Spleen (tissue), 13 donors: ENCODE measurements at places on chromosomes 2 and 18. TPM values are rescaled to one million over a fixed set of nuclear protein-coding genes. Genes with fewer than 3 reads are reported as not detected.
A peak's percentile ranks its signal among the peaks of the same experiment; 100 is the strongest.

Gene REG3G
- not detected for polyA plus RNA-seq

Gene HRH4
- 0.03 TPM for polyA plus RNA-seq

Gene GRB14
- 0.44 TPM for polyA plus RNA-seq

Gene ASB1
- polyA plus RNA-seq, result 32.6 TPM

Gene DSG1
- polyA plus RNA-seq, result not detected

Gene TIMM21
- 16.8 TPM for polyA plus RNA-seq

Gene FEV
- not detected for polyA plus RNA-seq

Gene PROKR1
- polyA plus RNA-seq, result 0.02 TPM

DNA sequence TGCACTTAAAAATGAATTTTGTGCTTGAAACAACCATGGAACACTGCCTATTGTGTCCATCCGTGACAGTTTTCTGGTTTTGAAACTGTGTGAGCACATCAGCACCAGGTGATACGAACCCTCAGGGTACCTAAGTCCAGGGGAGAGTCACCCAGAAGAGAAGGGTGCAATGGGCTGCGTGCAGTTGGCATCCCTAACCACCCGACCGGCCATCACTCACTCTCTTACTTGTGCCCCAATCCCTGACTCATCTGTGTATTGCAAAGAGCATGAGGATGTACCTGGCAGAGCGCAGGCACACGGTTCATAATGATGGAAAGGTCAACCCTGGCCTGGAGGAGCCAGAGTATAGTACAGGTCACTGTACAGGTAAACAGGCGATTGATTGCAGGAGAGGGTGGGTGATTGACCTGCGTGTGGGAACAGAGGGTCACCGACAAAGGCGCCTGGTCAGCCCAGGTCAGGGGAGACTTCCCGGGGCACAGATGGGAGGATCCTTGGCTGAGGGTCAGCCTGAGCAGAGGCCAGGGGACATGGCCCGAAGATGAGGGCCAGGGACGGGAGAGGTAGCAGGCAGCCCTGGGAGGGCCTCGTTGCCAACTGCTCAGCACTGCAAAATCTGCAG lies 160.3 kb downstream of the SEPTIN10 start:
- peak; percentile 44 for DNase-seq

- peak; percentile 83 for DNase-seq
Measured at GRCh38 chr2:113283704-113284284, 5.1 kb upstream of the PAX8 start.

DNA sequence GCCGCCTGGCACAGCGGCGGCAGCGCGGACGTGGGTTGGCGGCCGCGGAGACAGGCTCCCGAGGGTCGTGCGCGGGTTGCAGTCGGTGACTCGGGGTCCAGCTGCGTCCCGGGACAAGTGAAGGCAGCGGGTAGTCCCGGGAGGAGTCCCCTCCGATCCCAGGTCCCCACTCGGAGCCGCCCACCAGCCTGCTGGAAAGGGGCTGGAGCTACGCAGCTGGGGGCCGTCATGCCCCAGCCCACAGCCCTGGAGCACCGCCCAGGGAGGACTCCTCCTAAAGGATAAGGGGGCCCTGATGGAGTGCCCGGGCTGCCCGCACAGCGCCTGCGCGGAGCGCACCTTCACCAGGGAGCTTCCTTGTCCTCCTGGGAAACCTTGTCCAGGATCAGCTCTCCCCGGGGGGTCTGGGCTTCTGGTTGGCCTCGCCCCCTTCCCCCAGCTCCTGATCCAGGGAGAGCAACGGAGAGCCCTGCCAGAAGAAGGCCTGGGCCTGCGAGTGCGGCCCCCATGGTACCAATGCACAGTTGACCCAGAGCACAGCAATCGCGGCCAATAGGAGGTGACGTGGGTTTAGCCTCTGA lies 25.9 kb upstream of the ALPP start:
- no peak for DNase-seq

DNA sequence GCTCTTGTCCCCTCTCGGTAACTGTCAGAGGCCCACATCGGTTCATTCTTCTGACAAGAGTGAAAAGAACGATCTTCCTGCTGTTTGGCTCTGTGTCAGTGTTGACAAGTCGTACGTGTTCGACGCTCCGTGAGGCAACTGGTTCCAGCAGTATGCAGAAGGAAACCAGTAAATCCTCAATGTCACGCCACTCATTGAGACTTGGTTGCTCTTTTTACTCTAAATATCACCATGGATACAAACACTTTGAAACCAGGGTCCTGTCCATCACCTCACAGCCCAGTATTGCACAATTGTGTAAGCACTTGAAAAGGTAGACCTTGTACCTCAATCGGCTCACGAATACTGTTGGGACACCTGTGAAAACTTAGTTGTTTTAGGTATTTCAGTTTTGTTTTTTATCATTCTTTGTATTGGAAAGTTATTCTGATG lies 136.4 kb downstream of the ZNF407 start:
- no peak for DNase-seq

DNA sequence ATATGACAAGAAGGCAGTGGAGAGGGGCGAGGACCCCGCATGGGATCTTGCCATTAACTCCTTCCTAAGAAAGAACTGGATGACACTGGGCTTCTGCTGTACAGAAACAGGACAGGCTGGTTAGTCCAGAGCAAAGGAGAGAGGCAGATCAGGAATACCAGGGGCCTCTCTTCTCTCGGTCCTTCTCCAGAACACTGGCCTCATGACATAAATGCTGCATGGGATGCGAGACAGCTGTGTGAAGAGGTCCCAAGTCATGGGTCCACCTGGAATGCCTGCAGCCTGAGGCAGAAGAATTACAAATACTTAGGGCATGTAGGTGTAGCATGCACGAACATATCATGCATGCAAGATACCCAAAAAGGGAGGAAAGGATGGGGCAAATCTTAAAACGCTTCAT lies 9.1 kb downstream of the MBOAT2 start:
- no peak for DNase-seq

GRCh38 chr2:160174322-160174721 lies 25.8 kb downstream of the ITGB6 start:
- no peak for DNase-seq

DNA sequence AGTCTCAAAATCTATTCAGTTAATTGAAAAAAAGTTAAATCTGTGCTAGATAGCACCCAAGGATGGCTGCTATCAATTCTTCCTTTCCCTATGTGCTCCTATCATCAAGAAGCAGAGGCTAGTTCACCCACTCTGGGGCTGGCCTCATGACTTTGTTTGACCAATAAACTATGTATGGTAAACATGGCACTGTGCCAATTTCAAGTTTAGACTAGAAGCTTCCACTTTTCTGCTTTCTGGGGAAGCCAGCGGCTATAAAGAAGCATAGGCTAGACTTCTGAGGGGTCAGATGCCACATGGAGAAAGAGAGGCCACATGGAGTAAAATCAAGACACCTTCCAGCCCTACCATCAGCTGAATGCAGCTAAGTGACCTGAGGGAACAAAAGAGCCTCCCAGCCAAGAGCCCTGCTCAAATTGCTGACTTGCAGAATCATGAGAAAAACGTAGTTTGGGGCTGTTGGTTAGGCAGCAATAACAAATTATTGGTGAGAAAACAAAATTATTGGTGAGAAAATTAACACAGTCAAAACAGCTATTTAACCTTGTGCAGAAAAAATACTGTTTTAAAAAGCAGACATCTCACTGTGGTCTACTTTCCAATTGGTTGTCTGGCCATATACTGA lies 86.5 kb upstream of the SLC14A2 start:
- no peak for DNase-seq

- DNase-seq, result no peak
Measured at GRCh38 chr2:83364264-83364663, 1094.8 kb downstream of the SUCLG1 start.

DNA sequence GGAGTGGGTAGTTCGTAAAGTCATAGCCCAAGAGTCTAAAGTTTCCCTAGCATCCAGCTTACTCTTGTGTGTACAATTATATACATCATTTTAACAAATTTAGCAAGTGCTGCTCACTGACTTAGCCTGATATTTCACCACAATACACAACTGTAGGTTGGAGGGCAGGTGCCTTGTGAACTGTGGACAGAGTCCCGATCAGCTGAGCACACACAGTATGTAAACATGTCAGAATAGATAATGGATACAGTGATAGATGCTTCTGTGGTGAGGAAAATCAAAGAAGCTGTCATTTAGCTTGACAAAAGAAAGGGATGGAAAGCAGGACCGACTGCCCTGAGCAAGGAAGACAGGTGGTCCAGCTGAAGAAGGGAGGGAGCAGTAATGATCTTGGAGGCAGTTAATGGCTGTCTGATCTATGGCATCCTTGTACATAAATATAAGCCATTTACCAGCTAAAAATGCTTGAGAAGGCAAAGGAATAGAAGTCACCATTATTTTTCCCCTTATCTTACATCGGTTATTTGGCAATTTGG lies 372.8 kb upstream of the UBE2E3 start:
- no peak for DNase-seq

GRCh38 chr2:181896286-181896685 lies 4.8 kb downstream of the ITPRID2 start:
- DNase-seq, result no peak

DNA sequence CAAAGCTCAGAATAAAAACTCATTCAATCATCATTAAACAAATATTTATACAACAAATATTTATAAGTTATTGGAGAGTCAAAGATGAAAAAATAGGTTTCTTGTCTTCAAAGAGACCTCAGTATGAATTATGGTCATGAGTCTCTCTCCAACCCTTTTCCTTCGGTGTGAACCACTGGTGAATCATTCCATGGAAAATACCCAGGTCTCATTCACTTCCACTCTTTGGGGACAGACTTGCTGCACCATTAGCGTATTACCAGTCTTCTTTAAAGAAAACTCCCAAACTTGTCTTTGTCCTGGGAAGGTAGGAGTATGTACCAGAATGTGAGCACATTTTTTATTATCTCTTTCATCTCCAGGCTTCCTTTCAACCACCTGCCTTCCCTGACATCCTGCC lies 257.4 kb upstream of the RBMS1 start:
- no peak for DNase-seq

- no peak for DNase-seq
Measured at GRCh38 chr2:118048401-118048800, 34.5 kb upstream of the CCDC93 start.

GRCh38 chr2:59232394-59233165 lies 991.5 kb upstream of the FANCL start:
- no peak for DNase-seq

DNA sequence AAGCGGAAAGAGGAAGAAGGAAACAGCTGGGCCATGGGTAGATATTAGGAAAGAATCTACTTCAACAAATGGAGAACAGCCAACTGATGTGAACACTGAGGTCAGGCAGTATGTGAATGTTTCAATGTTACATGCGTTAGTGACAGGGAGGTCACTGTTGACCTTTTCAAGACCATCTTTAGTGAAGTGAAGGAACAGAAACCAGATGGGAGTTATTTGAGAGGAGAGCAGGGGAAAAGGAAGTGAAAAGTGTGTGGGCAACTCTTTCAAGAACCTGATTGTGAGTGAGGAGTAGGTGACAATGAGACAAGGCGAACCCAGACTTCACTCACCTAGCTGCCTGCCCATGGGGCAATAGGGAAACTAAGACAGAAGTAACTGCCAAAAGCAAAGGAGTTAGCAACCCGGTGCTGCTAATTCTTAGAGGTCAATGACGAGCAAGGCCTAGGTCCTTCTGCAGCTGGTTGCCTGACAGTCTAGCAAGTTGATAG lies 67.0 kb downstream of the SP3 start:
- DNase-seq, result no peak

DNA sequence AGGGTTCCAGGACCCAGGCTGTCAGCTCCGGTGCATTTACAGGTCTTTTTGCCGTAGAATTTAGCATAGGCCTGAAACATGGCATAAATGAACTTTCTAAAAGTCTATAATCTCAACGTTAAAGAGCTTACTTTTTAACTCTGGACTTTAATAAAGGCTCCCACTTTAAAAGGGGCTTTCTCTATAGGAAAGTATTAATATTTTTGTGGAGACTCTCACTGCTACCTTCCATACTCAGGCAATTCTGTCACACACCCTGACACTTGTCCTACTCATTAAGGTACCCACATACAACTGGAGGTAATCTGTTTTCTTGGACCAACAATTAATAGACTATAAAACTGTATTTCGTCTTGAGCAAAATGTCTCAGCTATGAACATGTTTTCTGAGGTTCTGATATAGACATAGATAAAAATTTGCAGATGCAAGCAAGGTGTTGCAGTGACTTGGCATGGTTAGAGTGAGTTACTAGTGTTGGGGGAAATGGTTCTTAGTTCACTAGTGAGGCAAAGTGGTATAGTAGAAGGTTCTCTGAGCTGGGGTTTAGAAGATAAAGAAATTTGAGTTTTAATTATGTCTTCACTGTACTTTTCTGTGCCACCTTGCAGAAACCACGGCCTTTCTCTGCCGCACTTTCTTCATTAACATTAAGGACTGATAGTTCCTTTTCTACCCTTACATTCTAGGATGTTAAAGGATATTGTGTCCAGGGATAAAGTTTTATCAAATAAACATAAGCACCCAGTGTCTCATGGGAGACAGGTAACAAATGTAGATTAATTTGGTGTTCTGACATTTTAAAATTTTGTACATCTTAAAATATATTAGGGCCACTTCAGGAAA lies 10.8 kb upstream of the NR4A2 start:
- DNase-seq, result no peak

DNA sequence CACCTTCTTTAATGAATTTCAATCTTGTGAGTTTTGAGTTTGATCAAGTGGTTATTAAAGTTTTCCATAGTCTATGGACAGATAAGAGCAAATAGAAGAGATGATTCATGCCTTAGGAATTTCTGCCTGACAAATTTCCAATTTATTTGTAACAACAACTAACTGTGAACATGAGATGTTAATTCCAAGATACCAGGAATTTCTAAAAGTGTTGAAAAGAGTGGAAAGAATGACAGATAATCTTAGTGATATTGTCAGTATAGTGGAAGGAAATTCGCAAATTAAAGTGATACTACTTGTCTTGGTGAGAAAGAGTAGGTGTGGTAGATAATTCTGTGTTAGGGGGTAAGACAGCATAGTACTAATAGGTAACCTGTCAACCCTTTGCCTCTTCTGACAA lies 82.4 kb downstream of the AGPS start:
- DNase-seq, result no peak

DNA sequence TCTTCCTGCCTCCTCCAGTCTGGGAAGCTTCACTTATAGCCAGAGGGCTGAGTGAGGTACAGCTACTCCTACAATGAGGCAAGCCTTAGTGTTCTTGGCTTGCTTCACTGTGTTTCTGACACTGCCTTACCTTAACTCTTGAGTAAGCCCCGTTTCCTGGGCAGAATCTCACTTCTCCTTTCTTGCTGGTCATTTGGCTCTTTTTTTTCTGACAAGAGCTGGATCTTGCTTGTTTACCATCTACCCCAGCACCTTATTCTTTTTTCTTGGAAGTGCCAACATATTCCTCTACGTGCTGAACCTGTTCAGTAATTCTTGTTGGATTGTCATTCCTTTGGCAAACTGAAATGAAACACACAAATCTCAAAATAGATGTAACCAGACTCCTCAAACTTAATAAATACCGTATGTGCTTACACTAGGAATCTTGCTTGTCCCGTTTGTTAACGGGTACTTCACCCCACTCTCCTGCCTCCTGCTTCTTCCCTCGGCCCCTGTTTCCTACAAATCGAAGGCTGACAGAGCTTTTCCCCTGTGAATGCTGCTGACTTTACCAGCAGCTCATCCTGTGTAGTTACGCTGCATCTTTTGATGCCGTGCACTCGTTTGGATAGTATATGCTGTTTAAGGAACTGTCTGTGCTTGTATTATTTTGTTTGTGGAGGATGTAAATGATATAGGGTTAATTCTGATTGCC lies 132.2 kb downstream of the FMNL2 start:
- no peak for DNase-seq

GRCh38 chr2:138403431-138403927 lies 98.1 kb upstream of the SPOPL start:
- no peak for DNase-seq
